ENCODE measurements at places on chromosomes 3 and 15.

- peak; percentile 27 for DNase-seq
These were observed 664 bp downstream of the PARP3 start for GRCh38 chr3:51942603-51943450.

DNA sequence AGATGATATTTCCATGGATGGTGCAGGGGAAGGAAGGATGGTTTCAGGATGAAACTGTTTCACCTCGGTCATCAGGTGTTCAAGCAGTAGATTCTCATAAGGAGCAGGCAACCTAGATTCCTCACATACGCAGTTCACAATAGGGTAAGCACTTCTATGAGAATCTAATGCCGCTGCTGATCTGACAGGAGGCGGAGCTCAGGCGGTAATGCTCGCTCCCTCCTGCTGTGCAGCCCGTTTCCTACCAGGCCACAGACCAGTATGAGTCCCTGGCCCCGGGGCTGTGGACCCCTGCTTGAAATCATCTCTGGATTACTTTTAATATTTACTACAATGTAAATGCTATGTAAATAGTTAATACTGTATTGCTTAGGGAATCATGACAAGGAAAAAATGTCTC lies 241.8 kb downstream of the ROBO2 start:
- no peak for DNase-seq

DNA sequence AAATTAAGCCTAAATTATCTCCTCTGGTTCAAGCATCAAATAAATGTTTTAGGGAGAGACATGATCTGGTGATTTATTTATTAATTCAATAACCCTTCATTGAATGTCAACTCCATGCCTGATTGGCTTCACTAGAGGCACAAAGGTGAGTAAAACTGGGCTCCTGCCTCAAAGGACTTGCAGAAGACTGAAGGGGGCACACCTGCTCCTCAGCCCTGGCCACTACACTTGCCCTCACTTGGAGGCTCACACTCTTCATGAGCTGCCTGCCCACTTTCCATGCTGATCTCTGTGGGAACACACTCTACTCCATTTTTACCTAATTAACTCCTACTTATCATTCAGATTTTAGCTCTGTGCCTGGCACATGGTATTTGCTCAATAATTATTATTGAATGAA lies 84.4 kb upstream of the KCNMB2 start:
- no peak for DNase-seq

DNA sequence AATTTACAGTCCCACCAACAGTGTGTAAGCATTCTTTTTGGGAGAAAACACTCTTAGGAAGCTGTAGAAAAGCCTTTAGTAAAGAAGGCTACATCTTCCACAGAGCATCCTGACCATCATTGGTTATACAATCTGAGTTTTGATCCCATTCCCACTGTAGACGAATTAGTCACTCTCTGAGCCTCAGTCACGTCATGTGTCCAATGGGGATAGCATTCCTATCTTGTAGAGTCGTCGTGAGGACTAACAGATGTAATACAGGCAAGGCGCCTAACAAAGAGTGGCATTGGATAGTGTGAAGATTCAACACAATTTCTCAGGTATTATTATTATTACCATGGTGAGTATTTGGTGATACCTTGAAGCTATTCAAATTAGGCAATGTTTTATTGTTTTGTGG lies 44.0 kb upstream of the ALDH1A3 start:
- DNase-seq = no peak

GRCh38 chr15:67114846-67115585 lies 49.6 kb downstream of the SMAD3 start:
- DNase-seq = no peak

GRCh38 chr3:126472277-126473006 lies 3.2 kb downstream of the ZXDC start:
- peak; percentile 58 for DNase-seq

GRCh38 chr3:143249014-143249413 lies 129.4 kb downstream of the CHST2 start:
- DNase-seq = no peak

- no peak for DNase-seq
These were observed 3.9 kb downstream of the MKRN3 start for GRCh38 chr15:23569151-23569925.

DNA sequence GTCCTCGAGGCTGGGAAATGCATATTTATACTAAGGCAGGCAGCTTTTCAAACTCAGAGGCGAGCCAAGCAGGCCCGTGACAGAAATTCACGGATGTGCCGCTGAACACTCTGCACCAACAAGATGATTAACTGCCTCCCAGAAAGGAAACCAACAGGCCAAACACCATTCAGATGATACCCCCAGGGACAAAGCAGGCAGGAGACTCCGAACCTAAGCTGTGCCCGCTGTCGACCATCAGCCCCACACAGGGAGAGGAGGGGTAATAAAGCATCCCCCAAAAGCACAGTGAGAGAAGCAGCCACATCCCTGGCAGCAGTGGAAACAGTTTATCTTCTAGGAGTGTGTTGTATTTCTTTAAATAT lies 31.8 kb downstream of the ADAMTS17 start:
- no peak for DNase-seq

GRCh38 chr3:13716540-13717221 lies 163.2 kb downstream of the WNT7A start:
- DNase-seq = no peak

DNA sequence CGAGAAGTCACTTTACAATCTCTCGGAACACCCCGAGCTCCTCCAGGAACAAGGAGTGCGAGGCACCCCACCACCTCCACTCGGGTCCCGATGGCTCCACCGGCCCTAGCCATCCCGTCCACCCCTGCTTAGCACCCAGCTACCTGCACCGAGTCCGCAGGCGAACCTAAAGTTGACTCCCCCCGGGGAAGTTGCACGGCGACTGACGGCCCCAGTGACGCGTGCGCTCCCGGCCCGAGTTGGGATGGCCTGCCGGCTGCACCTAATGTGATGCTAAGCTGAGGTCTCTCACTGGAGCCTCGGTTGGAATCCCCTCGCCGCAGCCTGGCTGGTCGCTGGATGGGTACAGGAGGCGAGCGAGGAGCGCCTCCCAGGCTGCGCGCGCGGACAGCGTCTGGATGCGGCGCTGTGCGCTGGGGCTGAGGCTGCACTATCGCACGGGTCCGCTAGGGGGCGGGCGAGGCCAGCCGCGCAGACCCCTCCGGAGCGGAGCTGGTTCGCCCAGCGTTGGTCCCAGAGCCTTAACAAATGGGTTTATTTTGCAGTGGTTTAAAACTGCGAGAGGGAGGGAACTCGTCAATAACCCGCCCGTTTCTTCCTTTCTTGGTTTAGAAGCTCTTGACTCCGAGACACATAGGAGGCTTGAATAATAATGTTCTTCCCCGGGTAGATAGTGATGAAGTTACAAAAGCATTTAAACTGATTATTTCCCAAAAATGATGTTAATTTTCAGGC lies at the start of gene OXTR:
Gene OXTR, minus strand, starts transcription at position 526 of the 735 bp plus-strand sequence. CDS start 1,426 bp downstream, outside the sequence.
- peak; percentile 72 for DNase-seq

DNA sequence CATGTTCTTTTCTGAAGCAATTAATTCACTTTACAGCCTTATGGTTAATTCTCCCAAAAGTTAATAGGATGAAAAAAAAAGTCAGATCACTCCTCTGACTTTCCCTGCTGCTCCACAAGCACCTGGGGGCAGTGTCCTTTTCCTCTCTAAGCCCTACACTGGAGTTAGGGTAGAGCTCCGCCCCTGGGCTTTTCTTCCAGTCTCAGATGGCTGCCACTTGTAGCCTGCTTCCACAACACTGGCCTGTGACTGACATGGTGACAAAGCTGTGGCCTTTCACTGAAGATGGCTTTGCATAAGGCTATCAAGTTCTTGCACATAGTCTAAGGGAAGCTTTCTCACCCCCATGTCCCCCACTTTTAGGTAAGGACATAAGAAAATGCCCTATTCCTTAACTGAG lies 1.3 kb upstream of the MON1A start:
- no peak for DNase-seq

DNA sequence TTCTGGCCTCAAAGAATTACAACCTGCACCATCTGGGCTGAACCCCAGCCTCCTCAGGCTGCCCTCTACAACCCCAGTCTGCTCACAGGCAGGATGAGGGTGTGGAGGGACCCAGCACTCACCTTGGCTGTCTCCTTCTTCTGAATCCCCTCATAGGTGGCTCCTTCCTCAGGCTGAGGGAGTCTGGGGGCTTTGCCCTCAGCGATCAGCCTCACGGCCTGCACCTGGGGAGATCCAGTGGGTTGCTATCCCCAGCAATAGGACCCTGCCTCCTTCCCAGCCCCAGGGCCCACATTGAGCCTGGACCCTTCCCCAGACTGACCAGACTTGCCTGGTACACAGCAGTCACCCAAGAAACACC lies 25.1 kb downstream of the ALDH1L1 start:
- no peak for DNase-seq

- DNase-seq = no peak
These were observed 19.4 kb downstream of the ZNF80 start for GRCh38 chr3:114218006-114218405.

- DNase-seq = no peak
These were observed 108.7 kb downstream of the RARB start for GRCh38 chr3:25536521-25537391.

DNA sequence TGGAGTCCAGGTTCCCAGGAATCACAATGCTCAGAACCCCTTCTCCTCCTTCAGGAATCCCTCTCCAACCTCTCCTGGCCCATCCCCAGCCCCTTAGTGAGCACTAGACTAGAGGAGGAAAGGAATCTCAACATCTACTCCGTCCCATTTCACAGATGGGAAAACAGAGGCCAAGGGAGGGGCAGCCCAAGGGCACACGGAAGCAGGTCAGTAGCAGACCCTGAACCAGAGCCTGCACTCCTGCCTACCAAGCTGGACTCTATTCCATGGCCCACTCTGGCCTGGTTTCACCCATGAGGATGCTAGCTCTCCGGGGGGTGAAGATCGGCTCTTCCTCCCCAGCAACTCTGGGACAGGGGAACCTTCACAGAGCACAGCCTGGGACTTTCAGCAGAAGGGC lies 14.3 kb downstream of the SEMA7A start:
- DNase-seq = no peak

DNA sequence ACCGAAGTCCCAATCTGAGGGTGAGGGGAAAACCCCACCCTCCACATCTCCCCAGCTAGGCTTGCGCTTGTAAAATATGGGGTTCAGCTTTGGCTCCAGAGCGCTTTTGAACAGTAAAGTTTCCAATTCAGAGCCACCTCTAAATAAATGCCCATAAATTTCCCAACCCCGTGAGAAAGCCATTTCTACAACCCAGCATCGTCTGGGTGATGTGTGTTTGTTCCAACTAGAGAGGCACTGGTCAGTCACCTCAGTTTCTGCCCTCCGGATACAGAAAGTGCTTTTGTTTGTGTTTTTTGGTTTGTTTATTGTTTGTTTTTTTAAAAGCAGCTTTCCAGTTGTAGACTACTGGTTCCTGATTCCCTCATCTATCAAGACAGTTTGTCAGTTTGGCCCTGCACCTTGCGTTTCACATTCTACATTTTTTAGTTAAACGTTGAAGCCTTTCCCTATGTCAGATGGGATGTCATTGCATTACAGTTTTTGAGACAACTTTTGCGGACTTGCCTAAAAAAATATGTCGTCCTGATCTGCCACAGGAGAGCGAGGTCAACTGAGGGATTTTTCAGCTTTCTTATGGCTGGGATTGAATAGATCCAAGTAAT lies 15.0 kb upstream of the SOX2 start:
- no peak for DNase-seq

GRCh38 chr15:76376816-76377215 lies 40.2 kb downstream of the ISL2 start:
- DNase-seq = no peak

GRCh38 chr3:52007291-52007690 lies 11.6 kb upstream of the RPL29 start:
- DNase-seq = no peak

DNA sequence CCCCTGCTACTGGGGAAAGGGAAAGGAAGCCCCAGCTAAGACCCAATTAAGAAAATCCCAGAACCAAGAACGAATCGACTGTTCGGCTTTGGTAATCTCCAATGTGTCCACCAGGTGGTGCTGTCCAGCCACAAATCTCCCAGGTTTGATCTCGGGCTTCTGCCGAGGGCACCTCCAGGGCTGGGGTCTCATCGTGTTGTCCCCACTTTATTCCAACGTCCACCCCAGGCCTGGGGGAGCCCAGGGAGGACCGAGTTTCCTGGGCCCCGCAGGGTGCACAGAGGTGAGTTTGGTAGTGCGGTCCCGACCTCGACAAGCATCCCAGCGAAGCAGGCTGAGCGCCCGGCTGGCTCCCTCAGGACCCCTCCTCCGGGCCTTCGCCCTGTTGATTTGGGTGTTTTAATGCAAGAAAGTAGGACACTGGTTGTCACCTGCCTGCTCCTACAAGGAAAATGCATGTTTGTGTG lies 185.1 kb downstream of the GOLGA6L6 start:
- DNase-seq = peak; percentile 79

- DNase-seq = peak; percentile 72
These were observed 31.1 kb upstream of the HHATL start for GRCh38 chr3:42733501-42734262.

GRCh38 chr15:75181780-75182179 lies 19.9 kb upstream of the C15orf39 start:
- no peak for DNase-seq

- no peak for DNase-seq
These were observed 126.8 kb downstream of the BDH1 start for GRCh38 chr3:197428952-197429351.

DNA sequence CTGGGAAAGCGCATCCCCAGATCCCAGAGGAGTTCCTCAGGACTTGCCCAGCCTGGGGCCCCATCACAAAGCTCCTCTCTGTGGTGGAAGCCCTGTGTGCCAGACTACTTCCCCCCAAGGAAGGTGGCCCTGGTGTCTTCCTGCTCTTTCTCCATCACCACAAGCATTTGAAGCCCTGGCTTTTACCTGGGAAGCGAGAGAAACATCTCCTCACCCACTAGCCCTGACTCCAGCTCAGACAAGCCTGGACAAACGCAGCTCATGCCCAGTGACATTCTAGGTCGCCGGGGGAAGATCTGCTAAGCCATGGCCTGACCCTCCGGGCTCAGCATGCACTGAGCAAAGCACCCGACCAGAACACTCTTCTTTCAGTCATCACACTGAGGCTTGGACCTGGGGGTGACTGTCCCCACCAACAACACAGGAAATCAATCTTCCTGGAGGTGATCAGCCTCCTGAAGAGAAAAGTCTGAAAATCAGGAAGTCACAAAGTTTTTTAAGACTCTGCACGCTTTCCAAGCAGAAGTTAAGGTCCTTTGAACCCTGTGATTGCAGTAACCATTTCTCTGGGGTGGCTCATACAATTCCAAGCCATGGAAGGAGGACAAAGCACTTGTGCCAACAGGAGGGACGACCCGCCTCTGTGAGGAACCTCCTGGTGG lies 40.8 kb downstream of the KLHL25 start:
- peak; percentile 11 for DNase-seq

DNA sequence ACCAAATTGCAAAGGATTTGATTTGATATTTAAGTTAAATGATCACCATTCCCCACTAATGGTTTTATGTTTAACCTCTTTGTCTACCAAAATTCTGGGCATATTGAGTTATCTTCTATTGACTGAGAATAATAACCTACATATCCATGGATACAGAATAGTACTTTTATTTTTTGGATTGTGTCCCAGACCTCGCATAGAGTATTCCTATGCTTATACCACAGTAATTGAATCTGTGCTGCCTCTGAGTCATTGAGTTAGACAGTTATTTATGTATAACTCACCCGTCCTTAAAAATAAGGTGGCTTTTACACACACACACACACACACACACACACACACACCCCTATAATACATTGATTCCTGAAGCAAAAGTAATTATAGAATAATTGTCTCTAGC lies 690.1 kb upstream of the BCHE start:
- no peak for DNase-seq
